Suprapubic skin (tissue), 4 donors: ENCODE measurements at places on chromosomes 6 and 20.

GRCh38 chr20:35134472-35134871, 12.7 kb downstream of the EDEM2 start:
- DNase-seq = no peak

GRCh38 chr6:100339574-100340255, 125.0 kb downstream of the SIM1 start:
- no peak for DNase-seq

- no peak for DNase-seq
Observed at GRCh38 chr6:138103871-138104270, 3.3 kb downstream of the PERP start.

GRCh38 chr6:144689503-144690040, 404.4 kb downstream of the UTRN start:
- DNase-seq = no peak

DNA sequence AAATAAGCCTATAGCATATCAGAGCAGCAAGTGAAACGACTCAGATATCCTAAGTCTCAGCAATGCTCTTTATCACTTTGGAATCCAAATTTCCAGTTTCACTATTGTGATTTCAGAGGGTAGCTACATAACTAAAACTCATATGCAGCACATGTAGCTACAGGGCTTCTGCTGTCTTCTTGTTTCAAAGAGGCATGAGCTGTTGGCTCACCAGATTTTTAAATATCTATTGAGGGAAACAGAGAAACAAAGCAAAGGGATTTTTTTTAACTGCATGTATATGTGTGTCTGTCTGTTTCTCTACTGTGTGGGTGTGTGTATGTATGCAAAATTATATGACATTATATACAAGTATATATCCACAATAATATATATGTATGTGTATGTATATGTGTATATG, 258.4 kb downstream of the HDGFL1 start:
- DNase-seq = no peak

DNA sequence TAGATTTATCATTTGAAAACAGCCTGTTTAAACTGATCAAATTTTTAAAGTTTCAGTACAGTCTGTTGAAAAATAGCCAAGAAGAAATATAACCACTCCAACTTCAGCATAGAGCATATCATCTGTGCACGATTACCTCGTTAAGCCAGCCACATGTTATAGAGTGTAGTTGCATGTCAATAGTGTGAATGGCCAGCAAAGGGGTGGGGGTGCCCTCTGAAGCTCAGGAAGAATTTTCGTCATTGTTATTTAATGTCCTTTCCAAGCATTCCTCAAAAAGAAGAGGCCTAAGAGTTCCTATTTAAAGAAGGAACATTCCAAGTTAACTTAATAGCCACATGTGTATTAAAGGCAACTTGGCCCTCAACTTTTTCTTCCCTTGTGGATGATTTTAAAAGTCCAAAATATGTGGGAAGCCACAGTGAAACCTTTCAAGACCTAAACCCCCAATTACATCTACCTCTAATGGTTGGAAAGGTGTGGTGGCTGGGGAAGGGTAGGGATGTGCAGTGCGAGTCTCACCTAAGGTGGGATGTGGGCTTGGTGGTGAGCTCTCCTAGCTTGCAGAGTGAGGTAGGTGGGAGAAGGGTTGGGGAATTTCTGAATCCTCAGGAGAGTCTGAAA, 1.8 kb upstream of the CCN2 start:
- no peak for DNase-seq

GRCh38 chr6:6330407-6330806, 9.9 kb upstream of the F13A1 start:
- DNase-seq = no peak

DNA sequence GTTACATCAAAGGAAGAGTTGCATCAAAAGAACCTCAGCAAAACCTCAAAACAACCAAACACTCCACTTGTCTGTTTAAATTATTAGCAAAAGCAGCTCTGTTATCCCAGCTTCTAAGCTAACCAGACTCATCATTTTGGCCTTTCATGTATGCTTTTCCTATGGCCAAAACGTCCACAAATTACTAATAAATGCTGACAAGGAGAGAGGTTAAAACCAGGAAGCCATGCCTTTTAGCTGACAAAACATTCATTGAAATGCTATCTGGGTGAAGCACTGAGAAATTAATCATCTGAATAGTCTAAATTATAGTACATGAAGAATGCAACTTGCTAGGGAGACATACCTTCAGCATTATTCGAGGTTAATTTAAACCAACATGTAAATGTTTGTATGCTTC, 80.6 kb downstream of the LAMA2 start:
- DNase-seq = no peak

DNA sequence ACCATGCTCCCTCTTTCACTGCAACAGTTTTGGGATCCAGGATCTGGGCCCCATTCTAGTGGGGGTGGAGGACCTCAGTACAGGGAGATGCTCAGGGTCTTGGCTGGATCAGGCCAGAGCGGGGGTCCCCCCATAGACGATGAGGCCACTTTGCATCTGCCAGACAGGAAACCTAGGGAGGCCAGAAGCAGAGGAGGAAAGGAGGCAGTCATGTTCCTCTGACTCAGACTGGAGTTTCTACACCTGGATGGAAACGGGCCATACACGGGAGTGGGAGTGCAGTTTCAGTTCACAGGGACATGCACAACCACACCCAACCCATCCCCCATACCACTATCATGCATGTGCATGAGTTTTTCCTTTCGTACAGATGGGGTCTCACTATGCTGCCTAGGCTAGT, 3.6 kb upstream of the EMILIN3 start:
- DNase-seq = no peak

GRCh38 chr6:31353384-31353945, 3.5 kb downstream of the HLA-B start:
- no peak for DNase-seq

- no peak for DNase-seq
Observed at GRCh38 chr6:123091091-123091895, 95.3 kb downstream of the CLVS2 start.

DNA sequence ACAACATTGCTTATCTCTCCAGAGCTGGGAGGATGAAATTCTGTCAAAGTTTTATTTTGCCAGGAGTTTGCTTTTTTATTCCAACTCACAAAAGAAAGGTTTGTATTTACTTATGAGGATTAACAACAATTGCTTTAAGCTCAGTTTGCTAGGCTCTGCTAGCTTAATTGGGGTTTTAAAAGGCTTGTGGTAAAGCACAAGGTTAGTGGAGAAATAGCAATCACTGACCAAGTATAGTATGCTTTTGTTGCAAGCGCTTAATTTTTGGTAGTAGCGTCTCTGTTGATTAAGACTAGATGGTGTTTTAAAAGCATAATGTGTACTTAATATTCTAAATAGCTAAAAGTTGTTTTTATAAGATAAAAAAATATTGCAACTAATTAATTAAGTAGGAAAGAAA, 45.7 kb downstream of the TINAG start:
- DNase-seq = no peak

DNA sequence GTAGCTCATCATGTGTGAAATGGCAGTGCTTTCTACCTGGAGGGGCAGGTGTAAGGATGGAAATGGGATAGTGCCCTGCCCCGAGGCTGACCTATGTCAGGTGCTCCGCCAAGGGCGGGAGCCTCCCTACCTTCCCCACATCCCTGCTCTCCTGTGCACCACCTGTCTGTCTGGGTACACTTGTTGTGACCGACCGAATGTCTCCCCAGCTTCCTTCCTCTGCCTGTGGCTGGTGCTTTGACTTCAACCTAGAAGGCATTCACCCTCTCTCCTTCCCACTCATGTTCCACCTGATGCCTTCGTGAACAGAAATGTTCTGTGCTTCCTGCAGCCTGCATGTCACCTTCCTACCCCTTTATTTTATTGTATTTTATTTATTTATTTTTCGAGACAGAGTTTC, 114.8 kb downstream of the SCML4 start:
- no peak for DNase-seq

DNA sequence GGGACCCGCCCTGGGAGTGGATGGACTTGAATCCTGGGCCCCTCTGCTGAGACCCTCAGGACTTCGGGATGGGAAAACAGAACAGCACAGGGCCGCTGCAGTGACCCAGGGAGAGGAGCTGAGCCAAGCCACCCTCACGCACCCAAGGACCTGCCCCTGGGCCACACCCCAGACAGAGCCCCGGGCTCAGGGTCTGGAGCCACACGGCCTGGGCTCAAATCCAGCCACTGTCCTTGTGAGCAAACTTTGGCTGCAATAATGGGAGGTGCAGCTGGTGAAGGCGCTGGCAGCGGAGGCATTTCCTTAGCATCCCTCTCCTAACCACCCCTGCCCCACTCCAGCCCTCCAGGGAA, 207.7 kb downstream of the PREX1 start:
- DNase-seq = no peak

DNA sequence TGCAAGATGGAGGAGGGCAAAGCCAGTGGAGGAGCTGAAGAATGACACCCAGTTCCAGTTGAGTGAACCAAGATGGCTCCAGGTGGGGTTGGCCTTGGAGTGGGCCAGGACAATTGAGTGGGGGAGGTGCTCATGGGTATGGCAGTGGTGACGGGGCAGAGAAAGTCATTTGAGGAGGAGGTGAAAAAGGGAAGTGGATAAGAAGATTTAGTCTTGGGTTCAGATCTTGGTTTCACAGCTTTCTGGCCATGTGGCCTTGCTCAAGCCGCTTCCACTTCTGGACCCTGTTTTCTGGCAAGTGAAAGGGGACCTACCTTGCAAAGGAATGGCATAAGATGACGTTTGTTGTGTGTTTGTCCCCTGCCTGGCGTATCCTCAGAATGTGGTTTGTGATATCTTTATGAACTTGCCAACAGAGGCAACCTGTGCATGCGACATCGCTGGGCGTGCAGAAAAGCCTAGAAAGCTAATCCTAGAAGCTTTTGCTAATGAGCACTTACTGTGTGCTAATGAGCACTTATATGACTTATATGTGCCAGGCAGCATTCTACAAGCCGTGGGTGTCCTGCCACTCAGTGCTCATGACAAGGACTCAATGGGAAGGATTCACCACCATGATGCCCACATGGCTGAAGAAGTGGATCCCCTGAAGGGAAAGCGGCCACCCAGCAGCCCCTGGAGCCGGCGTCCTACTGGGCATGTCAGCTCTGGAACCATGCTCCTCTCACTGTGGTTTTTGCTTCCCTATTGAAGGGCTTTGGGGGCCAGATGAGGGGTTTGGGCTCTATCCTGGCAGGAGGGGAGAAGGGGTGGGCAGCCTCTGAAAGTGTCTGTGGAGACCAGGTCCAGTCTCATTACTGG, 23.6 kb upstream of the STX16 start:
- DNase-seq = no peak

GRCh38 chr6:11535801-11536230, 1.7 kb upstream of the TMEM170B start:
- no peak for DNase-seq

- DNase-seq = no peak
Observed at GRCh38 chr20:3576363-3576762, 86.8 kb downstream of the GFRA4 start.

- DNase-seq = no peak
Observed at GRCh38 chr6:160135907-160136655, 14.5 kb downstream of the SLC22A1 start.

GRCh38 chr20:34581341-34582184, 23.0 kb downstream of the MAP1LC3A start:
- DNase-seq = no peak

GRCh38 chr6:11353921-11354389, 121.5 kb upstream of the NEDD9 start:
- DNase-seq = peak; percentile 60

DNA sequence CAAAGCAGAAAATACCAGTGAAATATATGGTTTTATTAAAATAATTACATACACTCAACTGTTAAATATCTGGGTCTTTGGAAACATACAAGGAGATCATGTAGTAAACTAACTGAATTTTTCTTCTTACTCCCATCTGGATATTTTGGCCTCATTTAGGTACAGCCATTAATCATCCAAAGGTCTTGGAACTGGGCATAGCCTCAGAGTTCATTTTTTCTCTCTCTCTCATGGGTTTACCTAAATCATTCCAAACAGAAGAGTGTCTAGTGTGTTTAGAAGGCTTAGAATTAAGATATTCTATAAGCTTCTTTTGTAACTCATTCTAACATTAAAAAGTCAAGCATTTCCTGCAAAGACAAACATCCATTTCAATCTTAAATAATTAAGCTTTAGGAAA, 79.4 kb downstream of the HMGCLL1 start:
- no peak for DNase-seq

GRCh38 chr6:90466154-90466940, 120.5 kb downstream of the MAP3K7 start:
- DNase-seq = no peak

- DNase-seq = no peak
Observed at GRCh38 chr20:1310071-1310470, 18.9 kb downstream of the SDCBP2 start.

GRCh38 chr20:44516491-44516890, 5.4 kb downstream of the SERINC3 start:
- DNase-seq = peak; percentile 81

GRCh38 chr6:150741633-150742200, 123.8 kb upstream of the MTHFD1L start:
- no peak for DNase-seq

DNA sequence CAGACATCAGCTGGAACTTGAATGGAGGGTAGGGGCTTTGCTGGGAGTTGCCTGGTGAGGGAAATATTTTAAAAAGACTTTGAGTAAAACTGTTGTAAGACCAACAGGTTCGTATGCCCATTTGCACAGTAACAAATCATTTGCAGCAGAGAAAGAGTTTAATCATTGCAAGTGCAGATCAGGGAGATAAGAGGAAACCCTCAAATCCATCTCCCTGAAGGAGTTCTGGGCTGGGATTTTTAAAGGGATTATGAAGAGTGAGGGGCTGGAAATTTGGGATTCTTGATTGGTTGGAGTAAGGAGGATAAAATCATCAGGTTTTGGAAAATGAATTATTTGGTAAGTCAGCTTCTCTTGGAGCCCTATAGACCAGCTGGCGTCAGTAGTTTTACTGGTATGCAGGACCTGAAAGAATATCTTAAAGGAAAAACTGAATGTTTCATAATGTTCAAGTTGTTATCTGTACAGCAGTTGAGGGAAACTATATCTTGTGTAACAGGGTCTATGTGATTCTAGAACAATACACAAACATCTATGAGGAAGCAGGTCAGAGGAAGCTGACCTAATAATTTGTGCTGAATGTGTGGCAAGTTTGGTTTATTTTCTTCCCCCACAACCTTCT, 295.5 kb downstream of the PLCB1 start:
- no peak for DNase-seq
